ENCODE measurements at places on chromosomes 3 and 15.

GRCh38 chr15:36160351-36160750 lies 419.1 kb upstream of the CDIN1 start:
- no peak for DNase-seq

GRCh38 chr3:45075821-45076625 lies 49.9 kb downstream of the CLEC3B start:
- peak; percentile 86 for DNase-seq

- no peak for DNase-seq
Observed at GRCh38 chr3:192597913-192598312, 129.4 kb downstream of the FGF12 start.

GRCh38 chr15:22227411-22228100 lies 147.2 kb downstream of the OR4M2 start:
- no peak for DNase-seq

DNA sequence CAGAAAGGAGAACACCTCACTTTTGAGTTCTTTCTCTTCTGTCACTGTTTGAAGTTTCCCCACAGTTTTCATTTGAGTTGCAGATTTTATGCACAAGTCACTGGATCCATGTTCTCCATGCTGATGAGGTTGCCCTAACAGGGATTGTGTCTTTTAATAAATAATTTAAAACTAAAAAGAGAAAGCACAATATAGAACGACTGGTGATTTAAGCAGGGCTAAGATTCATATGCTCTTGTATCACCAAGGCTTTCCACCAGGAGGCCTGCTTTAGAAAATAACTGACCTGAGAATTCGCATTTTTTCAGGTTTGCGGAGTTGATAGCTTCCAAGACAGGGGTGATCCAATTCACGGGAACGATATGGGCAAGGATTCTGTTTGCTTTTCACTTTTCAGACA lies 252.0 kb upstream of the VEPH1 start:
- no peak for DNase-seq

GRCh38 chr15:58918239-58918638 lies 15.2 kb downstream of the SLTM start:
- no peak for DNase-seq

GRCh38 chr3:160567774-160568173 lies 2.4 kb upstream of the KPNA4 start:
- no peak for DNase-seq

GRCh38 chr15:60541481-60542299 lies 62.7 kb upstream of the ICE2 start:
- DNase-seq: no peak

GRCh38 chr3:165799026-165799425 lies 38.2 kb downstream of the BCHE start:
- DNase-seq: no peak

DNA sequence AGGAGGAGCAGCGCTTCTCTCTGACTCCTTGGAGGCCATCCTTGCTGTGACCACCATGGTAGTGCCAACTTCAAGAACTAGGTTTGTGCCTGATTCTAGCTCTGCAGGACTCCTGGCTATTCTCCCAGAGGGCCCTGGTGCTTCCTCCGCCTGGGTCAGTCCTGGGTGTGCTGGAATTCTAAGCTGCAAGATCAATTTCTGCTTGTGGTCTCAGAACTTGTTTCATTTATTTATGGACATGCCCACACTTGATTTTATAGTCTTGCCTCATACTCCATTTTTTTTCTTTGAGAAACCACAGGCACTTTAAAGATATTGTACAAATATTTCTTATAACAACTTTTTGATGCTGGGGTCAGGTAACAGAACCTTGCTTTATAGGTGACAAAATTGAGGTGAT lies 87.6 kb downstream of the PDCD6IP start:
- no peak for DNase-seq

DNA sequence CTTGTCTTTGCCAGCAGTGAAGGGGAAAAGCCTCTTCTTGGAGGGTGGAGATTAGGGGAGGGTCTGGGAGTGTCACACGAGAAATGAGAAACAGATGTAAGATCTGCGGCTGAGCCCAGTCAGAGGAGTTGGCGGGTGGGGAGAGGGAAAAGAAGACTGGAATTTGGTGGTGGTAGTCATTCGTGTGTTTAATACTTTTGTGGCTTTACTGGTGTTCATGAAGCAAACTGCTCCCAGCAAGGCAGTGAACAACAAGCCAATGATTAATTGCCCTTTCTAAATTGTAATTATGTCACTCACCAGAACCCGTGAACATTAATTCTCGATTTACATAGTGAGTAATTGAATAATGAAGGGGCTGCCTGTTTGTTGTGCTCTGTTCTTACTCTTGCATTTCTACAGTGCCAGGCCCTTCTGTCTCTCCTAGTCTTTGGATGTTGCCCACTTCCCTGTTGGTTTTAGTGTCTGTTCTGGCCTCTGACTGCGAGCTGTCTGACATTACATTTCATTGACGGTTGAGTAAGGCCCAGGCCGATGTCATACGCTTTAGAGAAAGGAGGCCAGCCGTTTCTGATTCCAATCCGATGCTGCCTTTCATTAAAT lies 78.0 kb downstream of the CHCHD6 start:
- DNase-seq: no peak

All from inflammatory macrophage treated with lipopolysaccharide for 4 hours (primary cell).